Stimulated activated CD8-positive, alpha-beta memory T cell treated with anti-CD3 and anti-CD28 coated beads, Interleukin-4, amount 100 ng/mL, for 4 hours (primary cell): ENCODE measurements at places on chromosomes 1 and 21.

DNA sequence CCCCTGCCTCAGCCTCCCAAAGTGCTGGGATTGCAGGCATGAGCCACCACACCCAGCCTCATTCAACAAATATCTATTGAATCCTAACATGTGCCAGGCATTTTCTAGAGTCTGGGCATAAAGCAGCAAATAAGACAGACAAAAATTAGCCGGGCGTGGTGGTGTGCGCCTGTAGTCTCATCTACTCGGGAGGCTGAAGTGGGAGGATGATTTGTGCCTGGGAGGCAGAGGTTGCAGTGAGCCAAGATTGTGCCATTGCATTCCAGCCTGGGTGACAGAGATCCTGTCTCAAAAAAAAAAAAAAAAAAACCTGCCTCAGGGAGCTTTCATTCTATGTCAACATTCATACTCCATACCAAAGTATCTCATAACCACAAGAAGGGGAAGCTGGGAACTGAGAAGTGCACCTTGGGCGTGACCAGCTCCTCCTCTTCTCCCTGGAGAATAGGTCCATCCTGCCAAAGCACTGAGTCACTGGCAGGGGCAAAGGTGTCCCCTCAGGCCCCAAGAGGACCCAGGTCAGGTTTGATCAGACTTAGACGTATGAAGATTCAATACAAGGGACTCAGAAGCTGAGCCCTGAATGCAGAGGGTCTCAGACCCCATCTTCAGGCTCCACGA lies 36.8 kb upstream of the PPP1R15B start:
- no peak for DNase-seq

GRCh38 chr1:51915951-51916350 lies 37.4 kb upstream of the NRDC start:
- no peak for DNase-seq

GRCh38 chr1:225477296-225477911 lies 49.6 kb upstream of the LBR start:
- no peak for DNase-seq

DNA sequence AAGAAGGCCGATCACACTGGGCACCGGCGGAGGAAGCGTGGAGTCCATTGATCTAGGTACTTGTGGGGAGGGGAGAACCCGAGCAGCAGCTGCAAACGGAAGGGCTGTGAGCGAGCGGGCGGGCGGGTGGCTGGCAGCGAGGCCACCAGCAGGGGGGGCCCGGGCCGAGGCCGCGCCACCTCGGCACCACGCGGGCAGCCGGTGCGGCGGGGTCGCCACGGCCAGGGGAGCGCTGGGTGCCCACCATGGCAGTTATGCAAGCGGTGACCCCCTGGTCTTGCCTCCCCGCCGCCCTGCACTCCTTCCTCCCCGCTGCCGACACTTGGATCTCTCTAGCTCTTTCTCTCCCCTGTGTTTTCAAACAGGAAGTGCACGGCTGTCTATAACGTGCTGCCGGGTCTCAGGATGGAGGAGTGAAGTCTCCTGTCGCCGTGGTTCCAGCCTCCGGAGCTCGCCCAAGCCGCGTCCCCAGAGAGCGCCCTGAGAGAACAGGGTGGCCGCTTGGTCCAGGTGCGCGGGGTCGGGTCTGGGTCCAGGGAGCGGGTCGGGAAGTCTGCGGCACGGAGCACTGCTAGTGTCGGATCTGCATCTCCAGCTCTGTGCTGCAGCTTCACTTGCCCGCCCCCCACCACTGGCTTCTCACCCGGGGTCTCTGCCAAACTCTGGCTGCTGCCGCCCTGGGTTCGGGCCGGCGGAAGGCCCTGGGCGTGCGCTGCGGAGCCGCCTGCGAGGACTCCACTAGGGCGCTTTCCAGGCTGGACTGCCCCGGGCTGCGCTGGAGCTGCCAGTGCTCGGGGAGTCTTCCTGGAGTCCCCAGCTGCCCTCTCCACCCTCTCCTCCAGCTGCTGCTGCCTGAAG lies 22.7 kb downstream of the LRRC8D start:
- peak; percentile 62 for DNase-seq

GRCh38 chr1:147700042-147701006 lies 30.0 kb upstream of the ACP6 start:
- DNase-seq, result peak; percentile 20

GRCh38 chr1:56780128-56780750 lies 39.0 kb downstream of the FYB2 start:
- no peak for DNase-seq

DNA sequence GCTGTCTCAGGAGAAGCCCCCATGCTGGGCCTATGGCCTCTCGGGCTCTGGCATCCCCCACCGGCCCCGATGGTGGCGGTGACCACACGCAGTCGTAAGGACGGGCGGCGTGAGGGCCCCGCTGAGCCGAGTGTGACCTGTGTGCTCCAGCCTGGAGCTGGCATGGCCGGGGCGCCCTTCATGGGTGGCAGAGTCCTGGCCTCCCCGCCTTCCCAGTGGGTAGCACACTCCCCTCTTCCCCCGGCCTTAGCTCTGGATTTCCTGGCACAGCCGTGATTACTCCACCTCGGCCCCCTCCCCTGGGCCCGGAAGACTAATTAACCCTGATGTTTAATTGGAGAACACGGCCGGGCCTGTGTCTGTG lies 44.6 kb downstream of the SLX9 start:
- no peak for DNase-seq

- DNase-seq, result no peak
These were observed 26.0 kb downstream of the ADGRL4 start for GRCh38 chr1:78980511-78980910.

DNA sequence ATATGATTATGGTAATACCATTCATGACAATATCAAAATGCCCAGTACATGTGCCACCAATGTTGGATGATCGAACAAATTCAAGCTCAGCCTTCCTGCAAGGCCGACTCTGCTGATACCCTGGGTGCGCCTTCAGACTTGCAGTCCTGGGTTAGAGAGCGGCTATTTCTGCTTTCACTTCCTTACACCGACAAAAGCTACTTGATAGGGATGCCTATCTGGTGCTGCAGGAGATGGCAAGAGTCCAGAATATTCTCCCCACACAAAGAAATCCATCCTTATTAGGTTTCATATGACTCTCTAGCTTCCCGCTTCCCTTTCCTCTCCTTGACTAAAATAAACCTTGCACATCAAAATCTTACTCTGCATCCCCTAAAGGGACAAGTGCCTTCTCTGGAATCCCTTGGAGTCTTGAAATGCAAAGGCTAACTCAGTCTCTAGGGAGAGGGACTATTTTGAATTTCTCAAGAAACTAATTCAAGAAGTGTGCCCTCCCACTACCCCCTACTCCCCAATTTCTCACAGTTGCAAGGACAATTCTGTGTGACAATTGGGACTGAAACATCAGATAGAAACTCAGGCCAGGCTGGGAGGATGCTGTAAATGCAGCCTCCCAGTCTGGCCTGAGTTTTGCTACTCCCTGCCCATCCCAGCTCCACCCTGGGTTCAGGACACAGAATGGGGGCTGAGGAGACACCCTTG lies 103.1 kb upstream of the USP24 start:
- DNase-seq, result no peak

DNA sequence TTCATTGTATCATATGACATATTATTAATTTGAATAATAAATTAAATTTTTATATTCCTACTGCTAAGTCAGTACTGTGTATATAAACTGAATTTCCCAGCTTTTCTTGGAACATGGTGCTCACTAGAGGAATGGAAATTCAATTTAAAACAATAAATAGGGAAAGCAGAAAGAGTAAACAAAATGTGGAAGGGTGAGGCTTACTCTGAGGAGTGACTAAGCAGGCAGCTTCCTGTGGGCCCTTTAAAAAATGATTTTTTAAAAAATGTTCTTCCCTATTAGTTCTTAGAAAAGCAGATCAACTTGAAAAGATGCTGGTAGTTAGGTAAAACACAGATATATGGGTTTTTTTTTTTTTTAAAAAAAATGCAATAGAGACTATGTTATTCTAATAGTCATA lies 49.5 kb upstream of the S1PR1 start:
- no peak for DNase-seq
